ENCODE measurements at places on chromosomes 1 and 21. TPM values are rescaled to one million over a fixed set of nuclear protein-coding genes. Genes with fewer than 3 reads are reported as not detected.

- no peak for DNase-seq
Measured at GRCh38 chr21:40505244-40505643, 341.7 kb downstream of the DSCAM start.

- DNase-seq = no peak
Measured at GRCh38 chr1:218462116-218462515, 117.0 kb downstream of the TGFB2 start.

DNA sequence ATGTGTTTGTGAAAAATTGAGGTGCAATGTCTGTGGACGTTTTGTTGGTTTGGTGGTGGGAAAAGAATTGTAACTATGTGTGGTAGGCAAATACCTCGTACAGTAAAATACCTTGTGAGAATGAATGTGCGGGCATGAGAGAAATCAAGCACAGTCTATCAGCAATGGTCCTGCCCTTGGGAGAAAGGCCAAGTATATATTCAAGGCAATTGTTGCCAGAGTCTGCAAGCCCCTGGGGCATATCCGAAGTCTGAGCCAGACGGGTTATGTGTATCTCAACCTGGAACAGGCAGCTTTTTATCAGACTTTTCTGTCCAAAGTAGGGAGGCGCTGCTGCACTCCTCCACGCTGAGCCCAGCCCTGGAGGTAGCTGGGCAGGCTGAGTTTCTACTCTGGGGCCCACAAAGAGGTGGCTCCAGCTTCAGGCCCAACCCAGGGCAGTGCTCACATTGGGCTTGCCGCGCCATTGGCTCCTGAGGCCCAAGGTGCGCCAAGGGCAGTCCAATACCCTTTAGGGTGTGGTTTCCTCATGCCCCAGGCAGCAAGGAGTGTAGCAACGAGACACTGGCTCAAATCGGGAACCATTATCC lies 9.4 kb upstream of the GNL2 start:
- no peak for DNase-seq

DNA sequence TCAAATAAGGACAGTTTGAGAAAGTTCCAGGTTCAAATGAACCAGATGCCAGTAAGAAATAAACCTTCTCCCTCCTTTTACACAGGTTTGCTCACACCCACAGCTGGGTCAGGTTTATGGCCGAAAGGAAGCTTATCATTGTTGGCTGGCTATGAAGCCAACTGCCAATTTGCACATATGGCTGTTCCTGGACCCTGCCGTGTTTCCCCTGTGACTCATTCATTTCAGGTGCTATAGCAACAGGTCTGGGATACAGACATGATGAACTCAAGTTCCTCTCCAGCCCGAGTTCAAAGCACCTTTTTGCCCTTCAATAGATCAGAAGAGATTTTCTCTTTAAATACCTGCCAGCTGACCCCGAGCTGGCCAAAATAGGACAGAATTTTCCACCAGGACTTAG lies 134.4 kb upstream of the SMYD2 start:
- DNase-seq = peak; percentile 13

- no peak for DNase-seq
Measured at GRCh38 chr1:153049211-153049610, 8.1 kb downstream of the SPRR2A start.

DNA sequence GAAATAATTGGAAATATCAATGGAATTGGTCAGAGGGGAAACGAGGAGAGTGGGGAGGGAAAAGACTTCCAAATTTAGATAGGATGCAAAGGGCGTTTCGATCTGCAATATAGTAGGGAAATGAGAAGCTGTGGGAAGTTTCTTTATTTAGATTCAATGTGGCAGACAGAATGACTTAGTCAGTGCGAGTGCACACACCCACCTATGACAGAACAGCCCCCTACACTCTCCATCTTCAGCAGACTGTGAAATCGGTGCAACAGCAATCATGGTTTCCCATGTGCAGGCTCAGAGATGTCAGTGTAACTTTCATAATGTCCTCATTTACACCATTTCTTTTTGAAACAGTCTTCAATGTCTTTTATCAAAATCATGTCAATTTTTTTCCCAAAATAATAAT lies 46.0 kb downstream of the DIP2A start:
- DNase-seq = no peak

DNA sequence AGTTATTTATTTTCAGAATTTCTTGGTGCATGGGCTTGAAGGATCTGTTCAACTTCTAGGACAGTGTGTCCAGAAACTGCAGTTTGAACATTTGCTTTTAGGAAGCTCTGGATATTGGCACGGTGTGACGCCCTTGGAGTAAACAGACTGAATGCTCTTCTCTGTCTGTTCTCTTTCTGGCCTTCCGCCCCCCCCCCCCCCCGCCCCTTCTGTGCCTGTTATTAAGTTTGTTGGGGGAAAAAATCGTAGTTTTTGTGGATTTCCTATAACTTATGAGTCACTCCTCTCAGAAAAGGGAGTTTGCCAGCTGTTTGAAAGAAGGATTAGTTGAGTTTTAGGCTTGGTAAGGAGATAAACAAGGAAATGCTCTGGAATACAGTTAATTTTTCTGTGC lies 1.2 kb downstream of the KCTD3 start:
- peak; percentile 52 for DNase-seq

GRCh38 chr1:111361761-111362160 lies 65.8 kb downstream of the OVGP1 start:
- no peak for DNase-seq

DNA sequence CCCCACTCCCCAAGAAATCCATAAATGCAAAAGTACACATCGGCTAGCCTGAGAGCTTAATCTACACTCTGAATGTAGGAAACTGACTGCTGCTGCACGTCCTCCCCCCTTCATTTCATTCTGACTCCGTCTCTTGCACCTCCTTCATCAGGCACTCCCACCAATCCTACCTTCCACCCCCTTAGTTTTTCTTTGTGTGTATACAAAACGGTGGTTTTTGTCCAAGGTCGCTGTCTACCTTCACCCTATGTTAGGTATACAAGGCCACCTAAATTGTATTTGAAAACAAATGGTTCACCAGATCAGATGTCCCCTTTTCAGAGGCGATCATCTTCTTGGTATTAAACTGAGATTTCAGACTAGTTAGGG lies 1.9 kb downstream of the WDR26 start:
- no peak for DNase-seq

DNA sequence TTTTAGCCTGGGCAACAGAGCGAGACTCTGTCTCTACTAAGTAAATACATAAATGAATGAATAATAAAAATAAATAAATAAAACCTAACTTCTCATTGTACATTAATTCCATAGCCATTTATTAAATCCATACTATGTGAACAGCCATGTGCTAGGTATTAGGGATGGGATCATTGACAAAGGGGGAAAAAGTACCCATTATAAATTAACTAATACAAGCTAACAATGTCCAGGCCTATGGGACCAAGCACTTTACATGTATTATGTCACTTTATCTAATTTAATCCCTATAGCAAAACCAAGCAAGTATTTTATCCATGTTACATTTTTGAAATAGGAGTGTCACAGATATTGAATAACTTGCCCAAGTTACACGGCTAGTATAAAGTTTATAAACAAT lies 2.6 kb upstream of the CDC7 start:
- no peak for DNase-seq

DNA sequence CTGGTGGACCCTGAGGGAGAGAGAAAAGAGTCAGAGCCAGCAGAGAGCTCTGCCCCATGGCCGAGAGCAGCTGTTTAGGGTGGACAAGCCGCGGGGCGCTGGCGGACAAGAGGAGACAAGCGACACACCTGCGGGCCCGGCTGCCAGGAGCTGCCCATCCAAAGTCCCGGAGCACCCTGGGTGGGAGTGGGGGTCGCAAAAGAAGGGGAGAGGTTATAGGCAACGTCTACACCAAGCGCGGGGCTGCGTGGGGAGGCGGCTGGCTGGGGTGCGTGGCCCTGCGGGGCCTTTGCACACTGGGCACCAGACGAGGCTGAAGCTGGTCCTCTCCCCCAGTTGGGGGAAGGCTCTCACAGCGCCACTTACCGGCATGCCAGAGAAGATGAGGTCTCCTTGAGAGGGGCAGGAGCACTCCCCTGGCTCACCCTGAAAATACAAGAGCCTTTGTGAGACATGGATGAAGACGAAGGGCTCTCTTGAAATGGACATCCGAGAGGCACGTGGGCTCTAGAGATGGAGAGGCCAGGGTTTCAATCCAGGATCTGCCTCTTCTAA lies 24.1 kb downstream of the COL16A1 start:
- DNase-seq = no peak

- DNase-seq = no peak
Measured at GRCh38 chr1:2538376-2538775, 8.3 kb upstream of the HES5 start.

GRCh38 chr1:25530186-25531081 lies 13.0 kb upstream of the LDLRAP1 start:
- DNase-seq = no peak

DNA sequence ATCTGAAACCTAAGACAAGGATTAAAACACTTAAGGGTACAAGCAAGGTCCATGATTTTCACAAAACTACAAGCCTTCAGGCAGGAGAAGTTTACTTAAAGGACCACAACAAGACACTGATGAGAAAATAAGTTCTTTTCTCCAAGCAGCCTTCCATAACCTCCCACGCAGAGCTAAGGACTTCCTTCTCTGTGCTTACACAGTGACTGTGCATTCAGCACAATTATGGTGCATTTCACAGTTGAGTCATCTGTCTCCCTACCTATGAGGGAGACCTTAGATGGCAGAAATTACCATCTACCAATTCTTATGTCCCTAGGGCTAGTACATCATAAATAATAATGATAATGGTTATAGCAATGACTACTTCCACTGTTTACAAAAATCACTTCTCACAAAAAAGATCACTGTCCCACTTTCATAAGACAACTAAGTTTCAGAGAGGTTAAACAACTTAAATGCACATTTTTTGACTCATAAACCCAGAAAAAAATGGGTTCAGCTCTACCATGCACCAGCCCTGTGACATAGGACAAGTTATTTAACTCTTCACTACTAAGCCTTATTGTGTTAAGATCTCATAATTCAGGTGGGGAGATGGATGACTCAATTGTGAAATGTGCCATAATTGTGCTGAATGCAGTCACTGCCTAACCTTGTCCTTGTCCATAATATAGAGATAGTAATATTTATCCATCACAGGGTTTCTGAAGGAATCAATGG lies 45.3 kb downstream of the TARBP1 start:
- peak; percentile 97 for DNase-seq

DNA sequence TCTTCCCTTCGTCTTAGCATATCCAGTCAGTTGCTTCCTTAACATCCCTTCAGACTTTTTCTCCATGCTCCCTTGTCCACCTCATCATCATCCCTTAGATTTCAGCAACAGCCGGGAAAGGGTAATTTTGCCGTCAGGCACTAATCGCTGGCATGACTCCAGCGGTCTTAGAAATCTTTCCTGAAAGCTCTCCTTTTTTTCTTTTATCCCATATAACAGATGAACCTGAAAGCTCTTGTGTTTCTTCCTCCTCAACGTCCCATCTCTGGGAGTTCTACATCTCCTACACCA lies 10.4 kb upstream of the BOLA1 start:
- no peak for DNase-seq

GRCh38 chr1:18994381-18994780 lies 37.9 kb upstream of the IFFO2 start:
- DNase-seq = no peak

- no peak for DNase-seq
Measured at GRCh38 chr21:15050568-15051377, 14.0 kb downstream of the NRIP1 start.

The DCST1 gene
- total RNA-seq = not detected

The OTUD3 gene
- 4.3 TPM for total RNA-seq

The TTF2 gene
- 17.9 TPM for total RNA-seq

The CAPZA1 gene
- total RNA-seq = 236 TPM

The EPHA10 gene
- 0.05 TPM for total RNA-seq

The POU3F1 gene
- 0.05 TPM for total RNA-seq

The KCNK2 gene
- total RNA-seq = not detected

The PRDM16 gene
- total RNA-seq = not detected

The MSH4 gene
- 0.75 TPM for total RNA-seq

The TBX19 gene
- 0.75 TPM for total RNA-seq

The TNFAIP8L2 gene
- not detected for total RNA-seq

The ETV3L gene
- not detected for total RNA-seq

The TMEM79 gene
- 0.52 TPM for total RNA-seq
